ENCODE measurements at places on chromosomes 11 and 22.

- H3K27me3 ChIP-seq = peaks cover 4% of the 10 kb centered on the region
- H3K4me1 ChIP-seq = peaks cover 17% of the 10 kb centered on the region
- H3K36me3 ChIP-seq = peaks cover 2% of the 10 kb centered on the region
- no peak overlapping the region for H3K27ac ChIP-seq
- DNase-seq = no peak
These were observed 32.7 kb downstream of the VSTM5 start for GRCh38 chr11:93817426-93818348.

DNA sequence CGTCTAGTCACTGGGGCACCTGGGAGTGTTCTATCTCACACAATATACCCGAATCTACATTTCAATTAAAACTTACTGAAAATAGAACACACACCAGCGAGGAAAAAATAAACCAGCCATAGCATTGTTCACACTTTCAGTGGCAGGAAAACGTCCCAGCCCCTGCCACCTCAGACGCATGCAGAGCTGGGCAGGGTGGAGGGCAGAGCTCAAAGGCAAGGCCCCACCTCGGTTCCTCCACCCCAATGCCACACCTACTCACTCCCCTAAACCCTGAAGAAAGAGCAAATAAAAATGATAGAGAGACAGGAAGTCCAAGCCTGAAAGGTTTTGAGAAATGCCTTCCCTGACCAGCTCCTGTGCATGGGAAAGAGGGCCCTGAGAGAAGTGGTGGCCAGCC is 14.8 kb downstream of the B3GNT6 start:
- no peaks in the 10 kb centered on the region for H3K4me1 ChIP-seq
- no peak overlapping the region for H3K27ac ChIP-seq
- no peak for DNase-seq
- H3K36me3 ChIP-seq = no peaks in the 10 kb centered on the region

GRCh38 chr11:118212781-118213191 is 12.0 kb downstream of the JAML start:
- no peak overlapping the region for H3K4me3 ChIP-seq
- no peaks in the 10 kb centered on the region for H3K36me3 ChIP-seq
- no peak for DNase-seq
- peak overlapping the region; percentile 32 for H3K27ac ChIP-seq
- H3K4me1 ChIP-seq = peaks cover 37% of the 10 kb centered on the region

DNA sequence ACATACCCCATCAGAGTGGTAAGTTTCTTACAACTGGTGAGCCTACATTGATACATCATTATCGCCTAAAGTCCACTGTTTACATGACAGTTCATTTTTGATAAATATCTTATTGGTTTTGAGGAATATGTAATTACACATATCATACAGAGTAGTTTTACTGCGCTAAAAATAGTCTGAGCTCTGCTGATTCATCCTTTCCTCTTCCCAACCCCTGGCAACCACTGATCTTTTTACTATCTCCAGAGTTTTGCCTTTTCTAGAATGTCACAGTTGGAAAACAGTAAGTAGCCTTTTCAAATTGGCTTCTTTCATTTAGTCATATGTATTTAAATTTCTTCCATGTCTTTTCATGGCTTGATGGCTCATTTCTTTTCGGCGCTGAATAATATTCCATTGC is 112.8 kb downstream of the LARGE1 start:
- no peaks in the 10 kb centered on the region for H3K27me3 ChIP-seq
- no peak overlapping the region for H3K4me3 ChIP-seq
- H3K36me3 ChIP-seq = no peaks in the 10 kb centered on the region
- H3K4me1 ChIP-seq = peaks cover 10% of the 10 kb centered on the region
- H3K27ac ChIP-seq = no peak overlapping the region

- peak overlapping the region; percentile 94 for H3K4me3 ChIP-seq
- no peak for DNase-seq
- H3K36me3 ChIP-seq = peaks cover 4% of the 10 kb centered on the region
- peaks cover 3% of the 10 kb centered on the region for H3K27me3 ChIP-seq
These were observed 1.8 kb downstream of the SIK3 start for GRCh38 chr11:117096201-117096991.
